NCI-H2029 treated with DMSO at 0.1 percent for 48 hours (cell line): ENCODE measurements at places on chromosomes 1 and 21.

DNA sequence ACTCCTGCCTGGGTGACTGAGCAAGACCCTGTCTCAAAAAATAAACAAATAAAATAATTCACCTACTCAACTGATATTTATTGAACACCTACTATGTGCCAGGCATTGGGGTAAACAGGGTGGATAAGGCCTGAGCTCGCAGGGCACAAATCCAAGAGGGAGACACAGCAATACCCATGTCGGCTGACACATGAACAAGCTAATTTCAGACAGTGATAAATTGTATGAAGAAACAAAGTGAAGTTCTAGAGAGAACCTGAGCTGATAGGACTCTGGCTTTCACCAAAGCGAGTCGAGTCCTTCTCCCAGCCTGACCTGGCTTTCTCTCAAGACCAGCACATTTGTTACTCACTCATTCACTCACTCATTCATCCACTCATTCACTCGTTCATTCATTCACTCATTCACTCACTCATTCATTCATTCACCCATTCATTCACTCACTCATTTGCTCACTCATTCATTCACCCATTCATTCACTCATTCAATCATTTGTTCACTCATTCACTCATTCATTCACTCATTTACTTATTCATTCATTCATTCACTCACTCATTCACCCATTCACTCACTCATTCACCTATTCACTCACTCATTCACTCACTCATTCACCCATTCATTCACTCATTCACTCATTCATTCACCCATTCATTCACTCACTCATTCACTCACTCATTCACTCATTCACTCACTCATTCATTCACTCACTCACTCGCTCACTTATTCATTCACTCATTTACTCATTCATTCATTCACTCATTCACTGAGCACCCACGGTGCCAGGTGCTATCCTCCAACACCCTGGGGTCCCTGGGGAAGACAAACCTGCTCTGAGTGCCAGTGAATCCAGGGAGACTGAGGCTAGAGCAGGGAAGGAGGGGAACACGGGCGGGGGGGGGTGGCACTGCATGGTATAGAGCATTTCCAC, 37.4 kb upstream of the CASZ1 start:
- DNase-seq = no peak

GRCh38 chr1:36859926-36860325, 174.4 kb downstream of the GRIK3 start:
- no peak for DNase-seq

- no peak for DNase-seq
Observed at GRCh38 chr1:156767879-156768604, 707 bp downstream of the PRCC start.

DNA sequence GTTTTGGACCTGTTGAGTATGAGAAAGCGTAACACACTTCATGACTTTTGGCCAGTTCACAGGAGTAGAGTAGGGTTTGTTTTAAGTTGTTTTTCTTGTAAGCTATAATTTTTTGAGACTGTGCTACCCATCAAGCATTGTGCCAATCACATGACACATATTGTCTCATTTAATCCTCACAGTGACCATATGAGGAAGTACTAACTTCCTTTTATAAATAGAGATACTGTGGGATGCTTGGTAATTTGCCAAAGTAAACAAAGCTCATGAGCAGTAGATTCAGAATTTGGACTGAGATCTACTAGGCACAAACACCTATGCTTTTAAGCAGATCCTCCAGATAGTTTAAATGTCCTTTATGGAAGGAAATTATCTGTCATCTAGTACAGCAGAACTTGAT, 178.3 kb downstream of the CACNA1E start:
- no peak for DNase-seq

DNA sequence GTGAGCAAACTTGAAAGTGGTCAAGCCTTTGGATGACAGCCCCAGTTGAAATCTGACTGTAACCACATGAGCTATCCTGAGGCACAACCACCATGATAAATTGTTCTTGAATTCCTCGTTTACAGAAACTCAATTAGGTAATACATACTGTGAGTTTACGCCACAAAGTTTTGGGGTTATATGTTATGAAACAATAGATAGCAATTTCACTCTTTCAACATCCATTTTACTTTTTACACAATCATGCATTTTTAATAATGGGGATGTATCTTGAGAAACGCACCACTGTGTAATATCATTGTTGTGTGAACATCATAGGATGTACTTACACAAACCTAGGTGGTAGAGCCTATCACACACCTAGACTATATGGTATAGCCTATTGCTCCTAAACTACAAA, 35.4 kb downstream of the OR2C3 start:
- DNase-seq = no peak

GRCh38 chr1:90394247-90394646, 322.9 kb downstream of the BARHL2 start:
- no peak for DNase-seq

- no peak for DNase-seq
Observed at GRCh38 chr1:116259663-116260062, 113.4 kb upstream of the ATP1A1 start.

DNA sequence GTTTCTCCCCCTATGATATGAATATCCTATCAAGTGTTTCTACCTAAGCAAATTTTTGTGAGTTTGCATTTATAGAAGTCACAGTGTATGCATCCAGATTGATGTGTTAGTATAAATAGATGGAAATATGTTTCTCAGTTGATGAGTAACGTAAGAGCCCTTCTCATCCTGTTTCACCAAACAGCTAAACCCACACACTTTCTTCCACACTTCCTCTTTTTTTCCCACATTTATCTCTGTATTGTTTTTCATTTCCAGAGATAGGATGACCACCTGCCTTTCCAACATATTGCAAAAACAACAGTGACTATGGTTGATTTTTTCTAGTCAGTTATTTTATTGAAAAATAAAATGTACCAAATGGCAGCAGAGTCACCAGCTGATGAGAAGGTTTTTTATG, 490.1 kb downstream of the NEGR1 start:
- no peak for DNase-seq

- no peak for DNase-seq
Observed at GRCh38 chr1:6790146-6790545, 4.9 kb downstream of the CAMTA1 start.

- no peak for DNase-seq
Observed at GRCh38 chr1:245277276-245277675, 122.5 kb downstream of the KIF26B start.

DNA sequence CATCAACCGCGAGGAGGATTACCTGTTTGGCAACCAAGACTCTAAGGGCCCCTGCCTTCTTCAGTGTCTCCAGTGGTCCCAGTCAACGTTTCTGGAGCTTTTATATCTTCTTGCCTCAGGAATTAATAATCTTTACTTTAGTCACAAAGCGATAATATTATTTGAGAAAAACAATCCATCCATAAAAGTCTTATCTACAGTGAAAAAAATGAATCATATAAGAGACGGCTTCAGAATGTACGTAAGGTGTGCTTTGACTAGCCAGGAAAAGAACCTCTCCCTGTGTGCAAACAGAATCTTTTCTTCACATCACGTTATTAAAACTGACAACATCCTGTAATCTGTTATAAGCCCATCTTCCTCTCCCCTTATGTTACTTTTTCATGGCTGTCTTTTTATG, at the start of gene REG4:
REG4 (minus strand) TSS at position 74 of the 400 bp plus-strand sequence. CDS start 2,691 bp downstream, outside the sequence.
- DNase-seq = no peak

DNA sequence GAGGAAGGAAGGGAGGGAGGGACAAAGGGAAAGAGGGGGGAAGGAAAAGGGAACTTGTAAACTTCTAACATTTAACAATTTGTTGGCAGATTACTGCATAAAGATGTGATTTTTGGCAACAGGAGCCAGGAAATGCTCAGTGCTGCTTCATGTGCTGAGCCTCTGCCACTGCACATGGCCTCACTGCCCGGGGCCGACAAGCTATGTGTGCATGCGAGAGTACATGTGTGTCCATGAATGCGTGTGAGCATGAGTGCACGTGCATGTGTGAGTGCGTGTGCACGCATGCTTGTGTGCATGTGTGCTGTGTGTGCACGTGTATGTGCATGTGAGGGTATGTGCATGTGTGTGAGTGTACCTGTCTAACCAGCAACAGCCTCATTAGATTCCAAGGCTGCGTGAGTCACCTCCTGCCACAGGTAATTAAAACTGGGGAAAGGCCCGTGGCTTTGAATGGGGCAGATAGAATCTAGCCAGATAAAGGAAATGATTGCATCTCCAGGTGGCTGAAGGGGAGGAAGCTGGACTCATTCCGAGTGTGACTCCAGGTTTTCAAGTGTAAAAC, 41.4 kb upstream of the TSPEAR start:
- DNase-seq = no peak

- no peak for DNase-seq
Observed at GRCh38 chr1:162256287-162256686, 120.4 kb downstream of the SPATA46 start.

GRCh38 chr1:1137256-1138045, 21.6 kb upstream of the C1orf159 start:
- no peak for DNase-seq

DNA sequence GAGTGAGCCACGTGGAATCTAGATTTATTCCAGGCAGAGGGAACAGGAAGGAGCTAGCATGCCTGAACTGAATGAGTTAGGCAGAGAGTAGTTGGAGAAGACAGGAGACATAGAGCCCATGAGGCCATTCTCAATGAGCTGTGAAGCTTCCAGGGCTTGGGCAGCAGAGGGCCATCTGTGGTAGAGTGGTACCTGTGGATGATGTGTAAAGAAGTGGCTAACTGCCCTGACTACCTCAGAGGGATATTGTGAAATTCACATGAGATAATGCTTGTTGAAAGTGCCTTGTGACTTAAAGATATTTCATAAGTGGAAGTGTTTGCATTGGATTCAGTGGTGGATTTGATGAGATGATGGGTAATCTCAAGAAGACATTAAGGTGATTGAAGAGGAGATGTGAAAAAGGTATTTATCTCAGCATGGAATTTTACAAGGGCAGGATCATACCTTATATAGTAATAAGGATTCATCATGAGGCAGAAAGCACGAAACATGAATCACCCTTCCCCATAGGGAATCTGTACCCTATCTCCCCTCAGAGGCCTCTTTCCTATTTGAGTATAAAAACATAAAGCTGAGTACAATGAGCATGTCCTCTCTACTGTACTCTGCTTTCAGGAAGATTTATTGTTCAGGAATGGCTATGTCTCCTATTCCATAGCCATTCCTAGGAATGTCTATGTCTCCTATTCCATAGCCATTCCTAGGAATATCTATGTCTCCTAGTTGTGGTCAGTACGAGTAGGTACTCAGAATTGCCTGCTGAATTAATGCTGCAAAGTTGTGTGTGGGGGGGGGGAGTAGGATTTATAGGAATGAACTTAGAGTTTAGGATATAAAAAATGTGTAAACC, 146.8 kb downstream of the PAPPA2 start:
- DNase-seq = no peak

DNA sequence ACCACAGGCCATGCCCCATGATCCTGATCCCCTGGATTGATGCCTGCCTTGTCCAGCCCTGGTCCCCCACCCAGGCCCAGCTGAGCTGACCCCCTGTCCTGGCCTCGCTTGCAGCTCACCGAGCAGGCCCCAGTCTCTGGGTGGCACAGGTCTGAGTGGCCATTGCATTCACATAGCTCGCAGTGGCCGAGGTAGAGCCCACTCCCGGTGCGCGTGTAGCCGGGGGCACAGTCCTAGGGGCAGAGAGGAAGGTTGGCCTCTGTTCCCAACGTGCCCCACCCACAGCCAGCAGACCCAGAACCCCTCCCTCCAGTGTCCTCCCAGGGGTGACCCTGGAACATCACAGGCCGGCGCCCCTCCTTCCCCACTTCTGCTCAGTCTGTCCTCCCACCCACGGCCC, 51.9 kb downstream of the LDLRAD2 start:
- DNase-seq = no peak

- DNase-seq = no peak
Observed at GRCh38 chr21:35561116-35561515, 499.2 kb downstream of the SETD4 start.

DNA sequence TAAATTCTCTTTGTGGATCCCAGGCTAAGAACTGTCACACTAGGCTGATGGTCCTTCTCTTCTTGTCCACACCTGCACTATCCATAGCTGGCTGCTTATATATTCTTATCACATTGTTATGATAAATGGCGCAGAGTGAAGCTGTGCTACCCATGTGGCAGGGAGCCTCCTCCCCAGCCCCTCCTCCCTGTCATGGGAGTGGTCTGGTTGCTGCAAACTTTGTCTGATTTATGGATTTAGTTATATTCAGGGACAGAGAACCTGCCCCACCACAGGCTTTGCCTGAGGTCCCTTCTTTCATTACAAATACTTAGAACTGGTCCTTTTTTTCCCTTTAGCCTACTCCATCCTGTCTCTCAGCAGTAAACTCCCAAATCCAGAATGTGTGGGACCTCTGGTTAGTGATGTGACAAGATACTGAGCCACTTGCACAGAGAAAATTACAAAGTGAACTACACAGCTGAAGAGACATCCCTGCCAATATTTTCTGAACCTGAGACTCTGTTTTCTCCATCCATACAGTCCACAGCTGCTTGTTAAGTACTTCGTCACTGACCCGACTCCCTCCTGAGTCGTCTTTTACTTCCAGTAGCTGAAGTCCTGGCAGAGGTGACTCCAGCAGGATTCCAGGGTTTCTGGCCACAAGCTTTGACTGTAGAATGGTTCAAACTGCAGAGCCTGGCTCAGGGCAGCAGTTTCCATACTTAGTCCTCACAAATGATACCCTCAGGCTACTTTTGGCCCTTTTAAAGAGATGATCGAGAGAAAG, 37.6 kb downstream of the PTGFRN start:
- no peak for DNase-seq

DNA sequence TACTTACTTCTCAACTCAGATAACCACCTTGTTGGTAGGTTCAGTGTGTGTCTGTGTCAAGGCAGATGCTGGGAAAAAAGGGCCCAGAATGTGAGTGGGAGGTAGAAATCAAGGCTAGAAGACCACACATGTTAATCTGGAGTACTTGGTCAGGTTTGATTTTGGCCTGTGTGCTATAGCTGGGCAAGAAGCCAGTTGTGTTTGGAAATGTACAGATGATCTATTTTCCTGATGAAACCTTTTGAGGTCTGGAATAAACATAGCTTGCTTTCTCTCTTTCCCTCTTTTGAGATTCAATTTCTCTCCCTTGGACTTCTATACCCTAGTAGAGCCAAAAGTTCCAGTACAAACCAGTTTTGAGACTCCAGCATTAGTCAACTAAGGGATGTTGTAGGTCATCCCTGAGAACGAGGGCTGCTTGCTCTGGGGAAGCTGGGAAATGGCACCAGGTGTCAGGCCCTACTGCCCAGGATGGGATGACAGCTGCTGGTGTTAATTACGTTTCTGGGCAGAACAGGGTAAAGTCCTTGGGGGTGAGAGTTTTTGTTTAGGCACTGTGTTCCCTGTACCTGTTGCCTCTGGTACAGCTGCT, 15.8 kb downstream of the MAPKAPK2 start:
- DNase-seq = peak; percentile 48
